Lung (tissue), 17 donors: ENCODE measurements at places on chromosomes 12 and 14. TPM values are rescaled to one million over a fixed set of nuclear protein-coding genes. Genes with fewer than 3 reads are reported as not detected.

GRCh38 chr14:52312931-52313355 lies 1.2 kb upstream of the PTGER2 start:
- DNase-seq: peak; percentile 81

The PTGER2 gene
- 20.6 TPM for polyA plus RNA-seq

DNA sequence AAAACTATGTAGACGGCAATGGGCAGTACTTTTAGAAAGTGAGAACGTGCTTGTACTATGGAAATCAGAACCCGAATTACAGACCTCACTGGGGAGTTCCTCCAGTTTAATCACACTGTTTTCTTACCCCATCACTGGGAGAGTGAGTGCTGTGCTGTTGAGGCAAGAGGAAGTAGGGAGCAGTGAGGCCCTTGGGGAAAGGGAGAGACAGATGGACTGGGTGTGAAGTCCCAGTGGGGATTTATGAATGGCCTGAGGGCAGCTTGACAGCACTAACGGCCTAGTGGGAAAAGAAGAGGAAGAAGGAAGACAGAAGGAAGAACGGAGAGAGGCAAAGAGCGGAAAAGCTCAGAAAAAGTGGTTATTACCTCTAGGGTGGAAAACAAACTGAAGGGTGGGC lies 5.7 kb downstream of the MCRS1 start:
- DNase-seq: no peak

DNA sequence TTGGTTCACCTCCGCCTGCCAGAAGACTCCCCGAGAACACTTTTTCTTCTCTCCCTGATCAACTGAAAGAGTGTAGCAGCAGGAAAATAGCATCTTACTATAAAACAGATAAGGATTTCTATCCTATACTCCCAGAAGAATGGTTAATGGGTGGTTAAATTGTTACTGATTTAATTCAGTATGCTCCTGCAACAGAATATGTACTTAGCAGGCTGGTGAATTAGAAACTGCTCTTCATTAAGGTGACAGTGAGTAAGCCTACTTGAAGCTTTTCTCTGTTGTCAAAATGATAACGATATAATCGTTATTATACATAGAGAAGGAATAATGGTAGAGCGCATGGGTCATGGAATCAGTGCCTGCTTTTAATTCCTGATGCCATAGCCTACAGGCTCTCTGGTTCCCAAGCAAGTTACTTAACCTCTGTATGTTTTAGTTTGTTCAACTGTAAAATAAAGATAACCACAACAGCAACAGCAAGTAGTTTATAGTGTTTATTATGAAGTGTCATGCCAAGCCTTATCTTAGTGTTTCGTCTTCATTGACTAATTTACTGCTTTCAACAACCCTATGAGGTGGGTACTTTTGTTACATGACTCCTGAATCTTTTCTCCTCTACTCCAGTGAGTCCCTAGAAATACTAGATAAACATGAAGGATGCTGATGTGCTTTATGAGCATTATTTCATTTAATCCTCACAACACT lies 392.6 kb downstream of the CCDC91 start:
- no peak for DNase-seq

The AGAP2 gene
- polyA plus RNA-seq: 4.4 TPM

- peak; percentile 27 for DNase-seq
Measured at GRCh38 chr12:120115692-120116440, 687 bp downstream of the RAB35 start.

The JPH4 gene
- polyA plus RNA-seq: 0.44 TPM

The ESR2 gene
- 0.11 TPM for polyA plus RNA-seq

The SDS gene
- 8.4 TPM for polyA plus RNA-seq

The PYGL gene
- polyA plus RNA-seq: 18.7 TPM

GRCh38 chr14:78103271-78103670 lies 66.9 kb upstream of the NRXN3 start:
- DNase-seq: no peak

The GLI1 gene
- polyA plus RNA-seq: 0.74 TPM

- no peak for DNase-seq
Measured at GRCh38 chr12:46100551-46101484, 110.4 kb upstream of the SCAF11 start.

DNA sequence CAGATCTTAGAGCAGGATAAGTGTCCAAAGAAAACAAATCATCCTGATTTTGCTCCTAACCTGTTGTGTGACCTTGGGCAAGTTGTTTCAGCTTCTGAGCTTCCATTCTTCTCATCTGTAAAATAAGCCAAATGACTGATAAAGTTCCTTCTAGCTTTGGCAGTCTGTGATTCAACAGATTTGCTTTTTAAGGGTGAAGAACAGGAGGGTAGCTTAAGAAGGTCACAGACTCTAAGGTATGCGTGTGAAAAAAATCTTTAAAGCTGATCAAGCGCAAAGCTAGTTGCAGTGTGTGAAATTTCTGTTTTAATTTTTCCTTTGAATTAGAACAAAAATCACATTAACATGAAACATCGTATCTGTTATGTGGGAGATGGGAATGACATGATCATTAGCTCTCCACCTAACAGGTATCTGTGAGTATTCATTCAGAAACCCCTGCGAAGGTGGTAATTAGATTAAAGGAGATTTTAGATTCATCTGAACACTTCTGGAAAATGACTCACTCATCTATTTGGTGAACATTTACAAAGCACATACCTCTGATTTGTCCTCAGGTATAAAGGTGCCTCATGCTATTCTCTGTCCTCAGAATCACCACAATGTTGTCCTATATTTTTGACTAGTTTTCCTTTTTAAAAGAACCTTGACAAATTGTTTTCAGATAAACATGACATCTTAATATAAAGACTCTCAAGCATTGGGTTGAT lies 131.9 kb upstream of the CPM start:
- no peak for DNase-seq

DNA sequence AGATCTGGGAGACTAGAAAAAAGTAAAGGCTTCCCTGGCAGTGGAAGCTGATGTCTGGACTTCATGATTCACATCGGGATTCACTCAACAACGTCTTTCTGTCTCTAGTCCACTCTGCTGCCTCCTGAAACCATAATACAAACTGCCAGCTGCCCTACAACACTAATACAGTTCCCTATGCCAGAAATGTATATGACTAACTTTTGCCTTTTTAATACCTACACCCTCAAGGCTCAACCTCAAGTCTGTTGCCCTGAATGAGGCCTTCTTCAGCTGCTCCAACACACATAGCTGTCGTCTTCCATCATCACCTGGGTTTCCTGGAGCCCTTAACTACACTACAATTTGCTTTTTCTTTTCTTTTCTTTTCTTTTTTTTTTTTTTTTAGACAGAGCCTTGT lies 182.7 kb upstream of the BCL2L14 start:
- DNase-seq: no peak

DNA sequence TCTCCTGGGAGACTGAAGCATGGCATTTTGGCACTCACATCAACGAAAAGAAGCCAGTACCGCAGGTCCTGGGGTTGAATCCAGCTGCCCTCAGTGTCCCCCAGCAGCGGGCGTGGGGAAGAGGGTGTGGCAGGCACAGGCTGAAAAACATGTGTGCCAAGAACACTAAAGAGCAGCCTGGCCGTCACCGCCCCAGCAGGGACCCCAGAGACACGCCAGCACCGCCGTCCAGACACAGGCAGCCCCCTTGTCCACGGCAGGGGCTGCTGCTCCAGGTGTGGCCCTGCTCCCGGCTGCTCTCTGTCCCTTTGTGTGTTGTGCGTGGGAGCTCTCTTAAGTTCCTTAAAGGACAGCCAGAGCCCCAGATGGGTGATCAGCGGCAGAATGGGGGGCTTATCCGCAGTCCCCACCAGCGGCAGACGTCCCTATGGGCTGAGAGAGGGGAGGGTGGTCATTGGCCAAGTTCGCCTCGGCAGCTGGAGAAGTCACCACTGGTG lies 556 bp downstream of the PHETA1 start:
- DNase-seq: peak; percentile 14
